HepG2 (cell line): ENCODE measurements at places on chromosomes 4 and X. TPM values are rescaled to one million over a fixed set of nuclear protein-coding genes. Genes with fewer than 3 reads are reported as not detected.

DNA sequence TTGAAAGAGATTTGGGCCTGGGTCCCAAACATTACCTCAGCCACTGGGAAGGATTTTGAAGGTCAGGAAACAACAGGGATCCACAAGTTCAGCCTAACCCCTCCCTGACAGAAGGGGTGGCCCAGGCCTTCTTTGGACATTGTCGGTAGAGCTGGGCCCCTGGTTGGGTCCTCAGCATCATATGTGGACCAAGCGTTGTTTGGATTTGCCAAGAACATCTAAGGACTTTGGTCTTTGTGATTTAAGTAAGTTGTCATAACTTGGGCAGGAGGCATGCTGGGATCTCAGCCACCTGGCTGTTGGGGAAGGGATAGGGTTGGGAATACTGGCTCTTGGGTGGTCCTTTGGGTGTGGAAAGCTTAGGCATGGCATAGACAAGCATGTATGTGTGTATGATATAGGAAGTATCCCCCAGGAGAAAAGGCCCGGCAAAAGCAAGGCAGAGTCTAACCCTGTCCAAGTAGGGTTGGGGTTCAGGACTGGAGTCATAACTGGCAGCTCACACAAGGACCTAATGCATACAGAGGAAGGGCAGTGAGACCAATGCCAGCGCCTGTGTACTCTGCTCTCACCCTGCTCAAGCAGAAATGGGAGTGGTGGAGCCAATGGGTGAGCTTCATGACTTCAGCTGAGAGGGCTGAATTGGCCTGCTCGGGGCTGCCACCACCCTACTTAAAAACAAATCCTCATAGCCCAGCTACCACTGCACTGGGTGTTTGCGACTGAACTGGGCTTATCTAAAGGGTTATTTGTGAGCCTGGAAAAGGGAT lies 102.8 kb downstream of the RTL5 start:
- no peak overlapping the region for H3K4me3 ChIP-seq
- H3K4me1 ChIP-seq, result peaks cover 18% of the 10 kb centered on the region
- H3K27ac ChIP-seq, result no peak overlapping the region
- H3K27me3 ChIP-seq, result no peaks in the 10 kb centered on the region

GRCh38 chr4:55475394-55476243 lies 71.1 kb downstream of the CLOCK start:
- no peak for DNase-seq
- H3K36me3 ChIP-seq, result peaks cover 5% of the 10 kb centered on the region
- no peaks in the 10 kb centered on the region for H3K27me3 ChIP-seq

DNA sequence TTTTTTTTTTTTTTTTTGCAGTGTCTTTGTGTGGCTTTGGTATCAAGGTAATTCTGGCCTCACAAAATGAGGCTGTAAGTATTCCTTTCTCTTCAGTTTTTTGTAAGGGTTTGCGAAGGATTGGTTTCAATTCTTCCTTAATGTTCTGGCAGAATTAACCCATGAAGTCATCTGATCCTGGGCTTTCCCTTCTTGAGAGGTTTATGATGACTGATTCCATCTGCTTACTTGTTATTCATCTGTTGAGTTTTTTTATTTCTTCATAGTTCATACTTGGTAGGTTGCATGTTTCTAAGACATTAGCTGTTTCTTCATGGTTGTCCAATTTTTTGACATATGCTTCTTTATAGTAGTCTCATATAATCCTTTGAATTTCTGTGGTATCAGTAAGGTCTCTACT lies 181.4 kb upstream of the PDE5A start:
- no peak for DNase-seq
- no peaks in the 10 kb centered on the region for H3K36me3 ChIP-seq
- no peak overlapping the region for H3K27ac ChIP-seq
- no peak overlapping the region for H3K4me3 ChIP-seq
- H3K27me3 ChIP-seq, result no peaks in the 10 kb centered on the region

Gene MTMR8
- not detected in 2 replicates for polyA plus RNA-seq

DNA sequence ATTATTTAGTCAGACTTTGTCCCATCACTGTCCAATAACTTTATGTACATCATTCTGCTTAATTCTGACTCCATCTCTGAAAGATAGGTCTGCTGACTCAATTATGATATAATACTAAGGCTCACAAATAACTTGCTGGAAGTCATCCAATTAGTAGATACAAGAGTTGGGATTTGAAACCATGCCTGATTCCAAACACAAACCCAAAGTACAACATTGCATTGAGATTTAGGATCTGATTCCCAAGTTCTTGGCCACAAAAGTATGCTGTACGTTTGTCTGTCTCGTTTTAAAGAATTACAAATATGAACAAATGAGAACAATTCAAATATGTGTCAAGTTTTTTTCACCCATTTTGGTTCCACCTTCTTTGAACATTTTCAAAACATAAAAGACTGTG lies 108.8 kb downstream of the AMELX start:
- H3K4me3 ChIP-seq, result no peak overlapping the region
- no peaks in the 10 kb centered on the region for H3K27me3 ChIP-seq

Gene WDFY3
- polyA plus RNA-seq, result 16.7 and 19.9 TPM in 2 replicates

Gene USP51
- polyA plus RNA-seq, result not detected in 2 replicates

Gene TCEAL2
- not detected in 2 replicates for polyA plus RNA-seq

GRCh38 chr4:83542225-83542624 lies 6.3 kb downstream of the GPAT3 start:
- no peak overlapping the region for H3K4me3 ChIP-seq
- no peak overlapping the region for H3K27ac ChIP-seq
- H3K27me3 ChIP-seq, result no peaks in the 10 kb centered on the region
- no peaks in the 10 kb centered on the region for H3K36me3 ChIP-seq

GRCh38 chr4:109214622-109215301 lies 87.7 kb downstream of the COL25A1 start:
- H3K4me3 ChIP-seq, result no peak overlapping the region
- no peak for DNase-seq
- H3K36me3 ChIP-seq, result no peaks in the 10 kb centered on the region
- H3K4me1 ChIP-seq, result no peaks in the 10 kb centered on the region
- H3K27me3 ChIP-seq, result no peaks in the 10 kb centered on the region

Gene SYTL5
- polyA plus RNA-seq, result 0.01 TPM in 1 of 2 replicates, not detected in the other

DNA sequence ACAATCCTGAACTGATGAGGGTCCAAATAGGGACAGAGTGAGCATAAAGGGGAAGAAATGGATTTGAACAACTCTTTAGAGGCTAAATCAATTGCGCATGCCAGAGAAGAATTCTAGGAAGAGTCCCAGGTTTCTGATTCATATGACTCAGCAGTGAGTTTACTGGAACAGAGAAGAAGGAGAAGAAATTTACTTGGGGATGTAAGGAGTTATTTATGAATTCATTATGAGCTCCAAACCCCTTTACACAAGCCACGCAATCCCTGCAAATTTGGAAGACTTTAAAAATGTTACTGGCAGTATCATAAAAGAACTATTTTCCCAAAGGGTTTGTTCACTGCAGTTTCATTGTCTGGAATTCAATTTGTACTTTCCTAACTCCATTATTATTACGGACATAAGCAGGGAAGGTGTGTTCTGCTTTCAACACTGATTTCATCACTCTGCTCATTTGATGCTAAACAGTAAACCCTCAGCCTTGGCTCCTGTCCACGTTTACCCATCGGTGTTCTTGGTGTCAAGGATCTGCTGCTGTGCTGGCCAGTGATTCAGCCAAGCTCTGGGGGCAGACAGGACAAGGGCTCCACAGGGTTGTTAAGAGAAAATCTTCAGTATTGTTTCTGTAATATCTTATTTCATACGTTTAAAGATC lies 273.7 kb downstream of the HNRNPD start:
- H3K27ac ChIP-seq, result no peak overlapping the region
- no peaks in the 10 kb centered on the region for H3K27me3 ChIP-seq
- no peak for DNase-seq
- no peaks in the 10 kb centered on the region for H3K36me3 ChIP-seq

Gene SSX4B
- not detected in 2 replicates for polyA plus RNA-seq

Gene XK
- polyA plus RNA-seq, result not detected in 2 replicates
